ENCODE measurements at places on chromosomes 5 and 9.
A peak's percentile ranks its signal among the peaks of the same experiment; 100 is the strongest.

GRCh38 chr5:40605295-40605958, 74.3 kb upstream of the PTGER4 start:
- DNase-seq = peak; percentile 42

DNA sequence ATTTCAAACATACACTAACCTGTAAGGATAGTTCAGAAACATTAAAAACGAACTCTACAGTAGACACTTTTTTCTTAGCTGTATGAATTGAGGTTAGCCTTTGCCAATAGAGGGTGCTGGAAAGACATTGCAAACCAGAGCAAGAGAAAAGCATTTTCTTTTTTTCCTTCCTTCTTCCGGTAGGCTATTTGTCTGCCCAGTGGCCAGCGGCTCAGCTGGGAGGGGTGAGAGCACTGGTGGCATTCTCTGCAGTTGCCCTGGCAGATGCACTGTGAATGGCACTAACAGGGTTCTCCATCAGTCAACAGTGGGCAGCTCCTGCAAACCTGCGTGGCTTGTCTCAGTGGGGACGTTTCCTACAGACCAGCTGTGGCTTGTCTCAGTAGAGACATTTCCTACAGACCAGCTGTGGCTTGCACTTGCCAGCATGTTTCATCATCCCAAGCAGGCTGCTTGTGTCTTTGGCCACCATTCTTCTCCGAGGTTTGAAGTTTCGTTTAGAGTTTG, 984.5 kb upstream of the CDH18 start:
- DNase-seq = no peak

GRCh38 chr5:16450163-16450562, 15.4 kb downstream of the ZNF622 start:
- DNase-seq = no peak

DNA sequence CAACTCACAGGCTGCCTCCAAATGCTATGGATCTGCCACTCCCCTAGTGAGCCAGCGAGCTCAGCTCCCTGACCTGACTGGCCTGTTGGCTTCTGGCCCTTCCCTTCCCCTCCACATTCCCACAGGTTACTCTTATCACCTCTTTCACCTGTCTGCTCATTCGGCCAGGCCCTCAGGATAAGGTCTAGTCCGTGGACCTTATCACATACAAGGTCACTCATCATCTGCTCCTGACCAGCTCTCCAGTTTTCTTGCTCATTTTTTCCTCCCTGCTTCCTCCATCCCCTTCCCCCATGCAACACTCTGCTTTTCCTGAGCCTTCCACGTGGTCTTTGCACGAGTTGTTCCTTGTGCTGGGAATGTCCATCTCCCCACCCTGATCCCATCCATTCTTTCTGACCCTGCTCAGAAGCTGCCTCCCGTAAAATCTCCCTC, 25.9 kb upstream of the NDST1 start:
- DNase-seq = no peak

- no peak for DNase-seq
Measured at GRCh38 chr9:94166976-94167346, 82.7 kb downstream of the PTPDC1 start.

DNA sequence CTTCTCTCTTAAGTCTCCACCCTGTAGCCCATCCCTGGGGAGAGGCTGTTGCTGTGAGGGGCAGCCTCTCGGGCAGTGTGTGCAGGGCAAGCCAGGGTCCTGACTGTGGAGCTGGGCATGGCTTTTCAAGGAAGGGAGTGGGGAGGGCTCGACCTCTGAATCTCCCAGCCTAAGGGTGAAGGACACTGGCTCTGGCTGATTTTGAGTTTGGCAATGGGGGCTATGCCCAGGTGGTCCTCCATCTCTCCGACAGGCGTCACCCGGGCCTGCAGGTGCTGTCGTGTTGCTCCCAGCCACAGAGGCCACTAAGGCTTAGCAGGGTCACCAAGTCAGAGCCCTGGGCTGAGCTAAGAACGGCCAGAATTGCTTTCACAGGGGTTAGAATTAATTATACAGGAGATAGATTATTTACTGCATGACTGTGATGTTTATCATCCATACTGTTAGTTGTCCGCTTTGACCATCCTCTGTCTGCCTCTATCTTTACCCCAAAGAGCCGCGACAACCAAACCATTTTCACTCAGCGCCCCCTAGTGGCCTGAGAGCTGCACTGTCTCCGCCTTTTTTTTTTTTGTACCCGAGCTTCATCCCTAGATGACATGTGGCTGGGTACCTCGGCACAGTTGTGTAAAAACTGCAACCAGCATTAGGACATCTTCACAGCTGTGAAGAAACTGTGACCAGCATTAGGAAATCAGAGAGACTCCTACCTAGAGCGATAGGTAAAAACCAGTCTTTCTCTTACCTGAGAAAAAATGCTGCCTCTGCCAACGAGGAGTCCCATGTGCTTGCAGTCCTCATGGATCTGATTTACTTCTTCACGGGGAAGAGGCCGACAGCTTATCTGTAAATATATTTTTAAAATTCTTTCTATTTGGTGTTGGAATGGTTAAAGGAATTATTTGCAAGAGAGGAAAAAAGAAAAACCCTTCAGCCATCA, 44.5 kb downstream of the AGXT2 start:
- DNase-seq = peak; percentile 65

DNA sequence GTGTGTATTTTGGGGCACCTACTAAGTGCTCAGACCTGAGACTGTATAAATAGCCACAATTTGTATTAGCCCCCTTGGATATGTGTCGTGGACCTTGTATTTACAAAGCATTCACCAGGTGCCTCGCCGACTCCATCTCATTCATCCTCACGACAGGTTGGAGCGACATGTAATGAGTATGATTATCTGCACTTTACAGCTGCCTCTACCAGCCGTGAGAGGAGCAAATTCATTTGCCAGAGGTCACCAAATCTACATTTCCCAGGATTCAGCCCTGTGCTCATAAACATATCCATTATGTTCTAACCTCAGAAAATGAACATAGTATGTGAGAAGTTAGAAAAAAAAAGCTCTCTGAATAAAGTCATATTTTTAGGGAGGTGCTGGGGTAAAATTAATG, 167.4 kb downstream of the ZDHHC21 start:
- DNase-seq = no peak

DNA sequence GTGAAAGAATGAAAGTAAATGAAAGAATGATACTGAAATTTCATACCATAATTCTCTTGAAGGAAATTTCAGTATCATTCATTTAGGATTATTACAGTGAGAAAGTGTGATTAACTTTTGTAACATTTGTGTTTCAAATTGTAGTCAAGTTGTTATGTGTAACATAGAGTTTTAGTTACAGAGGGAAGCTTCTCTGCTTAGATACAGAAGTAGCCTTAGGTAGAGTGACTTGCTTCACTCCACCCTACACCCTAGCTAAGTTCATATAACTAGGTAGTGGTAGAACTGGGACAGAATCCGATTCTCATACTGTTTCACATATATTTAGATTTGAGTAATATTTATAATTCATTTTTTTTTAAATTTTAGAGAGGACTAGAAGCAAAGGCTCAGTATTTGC, 9.0 kb downstream of the RASA1 start:
- no peak for DNase-seq

- no peak for DNase-seq
Measured at GRCh38 chr5:61000887-61001286, 55.9 kb downstream of the NDUFAF2 start.

- DNase-seq = no peak
Measured at GRCh38 chr5:171221916-171222315, 87.1 kb upstream of the TLX3 start.

- peak; percentile 77 for DNase-seq
Measured at GRCh38 chr9:120902569-120903535, 23.7 kb downstream of the TRAF1 start.

DNA sequence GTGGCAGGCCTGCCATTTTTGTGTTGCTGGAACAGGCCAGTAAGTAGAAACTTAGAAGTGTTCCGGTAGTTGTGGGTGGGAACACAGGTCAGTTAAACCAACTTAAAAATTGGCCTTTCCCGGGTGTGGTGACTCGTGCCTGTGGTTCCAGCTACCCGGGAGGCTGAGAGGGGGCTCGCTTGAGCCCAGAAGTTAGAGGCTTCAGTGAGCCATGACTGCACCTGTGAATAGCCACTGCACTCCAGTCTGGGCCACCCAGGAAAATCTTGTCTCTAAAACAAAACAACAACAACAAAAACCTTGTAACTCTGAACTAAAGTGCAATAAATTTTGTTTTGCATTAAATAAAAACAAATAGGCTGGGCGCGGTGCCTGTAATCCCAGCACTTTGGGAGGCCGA, 1.4 kb upstream of the NHP2 start:
- peak; percentile 39 for DNase-seq

- DNase-seq = no peak
Measured at GRCh38 chr5:96157077-96157780, 195.6 kb upstream of the ELL2 start.

DNA sequence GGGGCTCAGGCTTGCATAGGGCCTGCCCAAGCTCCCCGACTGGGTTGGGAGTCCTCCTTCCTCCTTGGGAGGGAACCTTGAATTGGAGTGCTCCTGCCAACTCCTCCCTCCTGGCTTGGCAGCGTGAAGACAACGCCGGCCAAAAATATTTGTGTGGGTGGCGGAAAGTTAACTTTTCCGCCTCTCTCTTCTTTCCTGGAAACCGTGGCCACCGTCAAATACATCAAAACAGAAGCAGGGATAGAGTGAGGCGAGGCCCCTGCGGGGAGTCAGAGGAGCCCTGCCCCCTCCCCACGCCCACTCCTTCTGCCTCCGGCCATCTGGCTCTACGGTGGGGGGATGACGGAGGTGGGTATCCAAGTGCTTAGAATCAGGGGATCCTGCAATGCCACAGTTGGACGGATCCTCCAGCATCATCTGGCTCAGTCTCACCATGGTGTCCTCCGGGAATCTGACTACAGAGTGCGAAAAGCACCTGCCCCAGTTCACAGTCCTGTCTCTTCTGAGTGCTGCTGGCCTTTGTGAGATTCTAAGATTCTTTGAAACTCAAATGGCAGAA, 25.2 kb upstream of the SYNPO start:
- DNase-seq = no peak

GRCh38 chr5:132646583-132647266, 11.2 kb upstream of the IL13 start:
- DNase-seq = no peak

DNA sequence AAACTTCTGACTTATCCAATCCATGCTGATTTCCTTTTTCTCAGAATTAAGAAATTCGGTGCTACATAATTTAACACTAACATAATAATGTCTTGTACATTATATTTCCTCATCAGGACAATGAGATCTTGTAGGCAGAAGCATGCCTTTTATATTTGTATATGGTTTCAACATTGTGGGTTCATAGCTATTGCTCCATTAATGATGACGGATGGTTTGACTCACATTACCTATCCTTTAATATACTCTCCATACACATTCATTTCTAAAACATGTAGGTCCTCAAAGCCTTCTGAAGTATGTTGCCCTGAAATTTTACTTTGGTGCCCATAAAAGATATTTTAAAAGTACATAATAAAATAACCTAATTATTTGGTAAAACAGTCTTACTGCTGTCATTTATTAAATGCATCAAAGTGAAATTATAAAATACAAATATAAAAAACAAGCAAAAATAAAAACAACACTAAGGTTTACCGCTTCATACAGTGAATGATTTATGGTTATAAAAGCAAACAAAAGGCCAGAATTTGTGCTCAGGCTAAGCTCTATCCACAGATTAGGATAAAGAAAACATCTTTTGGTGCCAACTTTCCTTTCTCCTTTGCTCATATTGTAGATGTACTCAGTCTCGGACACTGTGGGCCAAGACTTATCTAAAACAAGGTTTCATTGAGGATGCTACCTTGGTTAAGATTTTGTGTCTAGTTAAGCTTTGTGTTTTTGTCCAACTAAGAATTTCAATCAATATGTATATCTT, 61.2 kb upstream of the GCNT4 start:
- DNase-seq = no peak

GRCh38 chr9:135163023-135163780, 75.7 kb downstream of the OLFM1 start:
- DNase-seq = no peak

- no peak for DNase-seq
Measured at GRCh38 chr5:1247811-1248210, 22.6 kb downstream of the SLC6A18 start.

DNA sequence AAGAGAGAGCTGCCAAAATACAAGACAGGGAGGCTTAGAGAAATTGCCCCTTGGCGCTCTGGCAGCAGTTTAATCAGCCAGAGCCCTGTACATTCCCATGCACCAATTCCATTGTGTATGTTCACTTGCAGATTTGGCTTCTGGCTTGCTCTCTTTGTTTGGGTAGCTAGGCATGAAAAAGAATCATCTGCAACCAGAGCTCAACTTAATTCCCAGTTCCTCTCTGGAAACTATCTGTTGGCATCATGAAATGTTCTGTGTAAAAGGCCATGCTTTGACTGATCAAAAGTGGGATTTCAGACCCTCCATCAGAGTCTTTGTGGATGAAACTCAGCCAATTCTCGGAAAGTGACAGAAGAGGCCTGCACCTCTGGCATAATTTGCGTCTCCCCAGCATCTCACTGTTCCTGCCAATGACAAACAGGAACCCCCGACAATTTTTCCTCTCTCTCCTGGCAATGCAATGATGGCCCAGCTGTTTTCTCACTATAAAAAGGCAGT, 53.8 kb upstream of the RAD23B start:
- DNase-seq = no peak

- DNase-seq = no peak
Measured at GRCh38 chr9:118554987-118555386, 814.2 kb downstream of the BRINP1 start.

DNA sequence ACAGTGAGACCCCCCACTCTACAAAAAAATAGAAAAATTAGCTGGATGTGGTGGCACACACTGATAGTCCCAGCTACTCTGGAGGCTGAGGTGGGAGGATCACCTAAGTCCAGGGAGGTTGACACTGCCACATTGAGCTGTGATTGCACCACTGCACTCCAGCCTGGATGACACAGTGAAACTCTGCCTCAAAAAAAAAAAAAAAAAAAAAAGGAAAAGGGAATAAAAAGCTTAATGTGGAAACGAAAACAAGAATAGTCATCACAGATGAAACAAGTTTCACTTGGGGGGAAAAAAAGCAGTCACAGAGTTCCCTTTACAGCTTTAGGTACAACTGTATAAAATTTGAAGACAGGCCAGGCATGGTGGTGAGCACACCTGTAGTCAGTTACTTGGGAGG, 84.2 kb downstream of the FNBP1 start:
- no peak for DNase-seq

- DNase-seq = no peak
Measured at GRCh38 chr5:158267228-158267627, 408.3 kb upstream of the CLINT1 start.

GRCh38 chr9:17829812-17830385, 251.0 kb downstream of the SH3GL2 start:
- DNase-seq = no peak

- DNase-seq = no peak
Measured at GRCh38 chr5:1915316-1915715, 32.6 kb upstream of the IRX4 start.

DNA sequence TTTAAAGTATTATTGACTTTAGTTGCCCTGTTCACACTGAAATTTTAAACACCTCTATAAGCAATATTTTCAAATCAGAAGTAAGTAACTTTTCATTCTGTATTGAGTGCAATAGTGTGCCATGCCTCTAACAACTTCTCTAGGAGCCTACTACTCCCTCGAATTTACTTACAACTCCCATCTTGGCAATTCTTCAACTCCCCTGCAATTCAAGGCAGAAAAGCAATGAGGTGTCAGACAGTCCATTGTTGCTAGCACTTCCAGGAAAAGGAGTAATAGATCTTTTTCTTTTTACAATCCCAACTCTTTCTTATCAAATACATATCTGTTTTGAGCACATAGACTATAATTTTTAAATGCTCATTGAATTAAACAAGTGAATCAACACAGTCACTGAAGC, 222.7 kb upstream of the PUM3 start:
- DNase-seq = no peak
